ENCODE measurements at places on chromosomes 5 and 9.

GRCh38 chr5:60505373-60506171, 194.4 kb downstream of the DEPDC1B start:
- DNase-seq = no peak

DNA sequence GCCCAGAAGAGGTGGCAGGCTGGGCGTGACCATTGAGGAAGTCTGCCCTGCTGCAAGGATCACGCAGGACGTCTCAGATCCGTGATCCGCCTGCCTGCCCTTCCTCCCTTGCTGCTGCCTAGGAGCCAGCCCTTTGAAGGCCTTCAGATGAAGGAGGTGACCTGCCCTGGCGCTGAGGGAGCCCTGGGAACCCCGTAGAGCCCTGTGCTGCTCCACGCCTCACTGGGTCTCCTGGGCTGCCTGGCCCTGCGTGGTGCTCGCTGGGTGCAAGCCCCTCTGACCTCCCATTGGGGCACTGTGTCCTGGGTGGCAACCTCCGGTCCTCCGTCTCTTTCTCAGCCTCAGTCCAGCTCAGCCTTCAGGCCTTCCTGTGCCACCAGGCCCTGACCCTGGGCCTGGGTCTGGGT, 295.3 kb upstream of the IRX4 start:
- no peak for DNase-seq

DNA sequence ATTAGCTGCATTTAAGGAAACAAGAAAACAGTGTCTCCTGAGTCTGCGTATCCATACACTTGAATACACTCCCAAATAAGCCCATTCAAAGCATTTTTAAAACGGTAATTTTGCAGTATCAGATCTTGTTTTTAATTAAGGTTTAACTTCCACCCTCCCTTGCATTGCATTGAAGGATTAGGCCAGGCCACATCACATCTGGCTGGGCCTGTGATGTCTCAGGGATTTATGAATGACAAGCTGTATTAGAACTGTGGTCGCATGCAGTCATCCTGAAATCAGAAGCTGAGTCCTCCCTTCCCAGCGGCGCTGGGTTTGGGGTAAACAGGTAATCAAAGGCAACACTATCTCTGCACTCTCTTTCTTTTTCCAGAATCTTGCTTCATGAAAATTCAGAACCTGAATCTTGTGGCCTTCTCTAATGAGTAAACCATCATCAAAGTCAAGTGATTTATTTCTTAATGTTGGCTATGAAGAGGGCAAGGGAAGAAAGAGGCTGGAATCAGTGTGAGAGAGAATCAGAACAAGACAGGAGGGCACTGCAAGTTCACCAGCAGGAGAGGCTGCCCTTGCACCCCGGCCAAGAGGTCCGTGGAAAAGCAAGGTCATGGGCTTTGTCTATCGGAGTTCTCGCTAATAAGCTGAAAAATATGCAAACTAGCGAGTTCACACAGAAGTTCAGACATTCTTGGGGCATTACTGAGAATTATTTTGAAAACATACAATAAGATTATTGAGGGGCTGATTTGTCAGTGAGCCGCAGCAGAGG, 80.0 kb upstream of the ZSWIM6 start:
- DNase-seq = no peak

DNA sequence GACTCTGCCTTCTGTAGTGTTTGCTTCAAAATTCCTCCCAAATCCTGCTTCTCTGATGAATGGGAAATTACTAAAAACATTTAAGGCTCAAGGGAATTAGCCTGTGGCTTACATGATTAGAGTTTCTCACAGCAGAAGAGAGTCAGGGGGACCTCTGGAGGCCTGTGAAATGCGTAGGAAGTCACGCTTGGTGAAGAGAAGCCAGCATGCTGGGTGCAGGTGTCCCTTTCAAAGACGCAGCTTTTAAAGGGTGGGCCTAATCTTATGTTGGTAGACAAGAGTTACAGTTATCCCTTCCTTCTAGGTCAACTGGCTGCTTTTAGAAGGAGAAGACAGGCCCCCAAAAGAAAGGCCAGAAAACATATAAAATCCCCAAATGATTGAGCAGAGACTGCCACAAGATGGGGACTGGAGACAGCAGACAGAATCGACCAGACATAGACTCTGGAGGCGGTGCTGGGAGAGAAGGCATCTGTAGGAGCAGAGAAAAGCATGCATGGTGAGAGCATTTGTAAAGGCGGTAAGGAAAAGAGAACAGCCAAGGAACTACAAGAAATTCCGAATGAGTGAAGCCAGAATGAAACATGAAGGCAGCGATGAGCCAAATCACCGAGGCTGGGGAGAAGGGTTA, 42.3 kb downstream of the B4GALT1 start:
- DNase-seq = no peak

DNA sequence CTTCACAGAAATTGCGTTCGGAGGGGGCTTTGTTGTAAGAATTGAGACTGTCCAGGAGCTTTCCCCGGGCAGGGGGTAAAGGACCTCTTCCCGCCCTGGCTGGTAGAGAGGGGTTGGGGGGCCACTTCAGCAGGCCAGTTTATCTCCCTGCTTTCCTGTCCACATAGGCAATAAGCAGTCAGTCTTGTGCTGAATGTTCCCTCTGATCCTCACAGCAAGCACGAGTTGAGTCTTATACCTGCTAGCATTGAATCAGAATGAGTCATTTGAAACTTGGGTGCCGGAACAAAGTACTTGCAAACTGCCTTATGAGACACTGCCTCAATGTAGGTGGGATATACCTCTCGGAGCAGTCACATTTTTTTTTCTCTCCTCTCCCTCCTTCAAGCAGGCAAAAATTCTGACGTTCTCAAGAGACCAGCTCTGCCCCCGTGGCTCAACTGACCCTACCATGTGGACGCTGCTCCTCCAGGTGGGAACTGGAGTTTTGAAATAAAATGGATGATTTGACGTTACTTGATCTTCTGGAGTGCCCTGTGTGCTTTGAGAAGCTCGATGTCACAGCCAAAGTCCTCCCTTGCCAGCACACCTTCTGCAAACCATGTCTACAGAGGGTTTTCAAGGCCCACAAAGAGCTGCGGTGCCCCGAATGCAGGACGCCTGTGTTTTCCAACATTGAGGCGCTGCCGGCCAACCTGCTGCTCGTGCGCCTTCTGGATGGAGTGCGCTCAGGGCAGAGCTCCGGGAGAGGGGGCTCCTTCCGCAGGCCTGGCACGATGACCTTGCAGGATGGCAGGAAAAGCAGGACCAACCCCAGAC, 1.3 kb downstream of the SH3RF2 start:
- no peak for DNase-seq

GRCh38 chr5:50767588-50767987, 101.2 kb downstream of the PARP8 start:
- DNase-seq = no peak

DNA sequence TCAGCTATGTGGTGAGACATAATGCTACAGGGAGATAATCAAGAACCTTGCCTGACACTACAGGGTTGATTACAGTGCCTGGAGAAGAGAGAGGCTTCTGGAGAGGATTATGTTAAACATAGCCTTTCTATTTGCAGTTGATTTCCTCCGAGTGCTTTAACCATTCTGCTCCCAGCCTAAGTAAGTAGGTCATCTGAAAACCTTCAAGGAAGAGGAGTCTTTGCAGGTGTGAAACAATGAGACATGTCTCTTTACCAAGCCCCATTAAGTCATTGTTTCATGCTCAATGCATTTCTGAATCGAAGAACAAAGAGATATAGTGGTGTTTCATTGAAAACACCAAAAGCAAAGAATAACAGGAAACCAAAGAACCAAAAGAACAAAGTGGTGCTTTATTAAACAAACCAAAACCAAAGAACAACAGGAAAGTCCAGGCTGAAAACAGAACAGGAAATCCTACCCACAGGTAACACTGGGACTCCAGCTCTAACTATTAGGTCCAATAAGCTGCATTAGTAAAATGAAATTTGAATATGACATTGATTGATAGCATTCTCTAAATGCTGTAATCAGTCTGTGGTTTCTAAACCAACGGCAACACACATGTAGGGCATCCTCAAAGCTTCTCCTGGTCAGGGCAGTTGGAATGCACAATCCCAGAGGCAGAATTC, 113.3 kb upstream of the SPATA31D4 start:
- DNase-seq = no peak

DNA sequence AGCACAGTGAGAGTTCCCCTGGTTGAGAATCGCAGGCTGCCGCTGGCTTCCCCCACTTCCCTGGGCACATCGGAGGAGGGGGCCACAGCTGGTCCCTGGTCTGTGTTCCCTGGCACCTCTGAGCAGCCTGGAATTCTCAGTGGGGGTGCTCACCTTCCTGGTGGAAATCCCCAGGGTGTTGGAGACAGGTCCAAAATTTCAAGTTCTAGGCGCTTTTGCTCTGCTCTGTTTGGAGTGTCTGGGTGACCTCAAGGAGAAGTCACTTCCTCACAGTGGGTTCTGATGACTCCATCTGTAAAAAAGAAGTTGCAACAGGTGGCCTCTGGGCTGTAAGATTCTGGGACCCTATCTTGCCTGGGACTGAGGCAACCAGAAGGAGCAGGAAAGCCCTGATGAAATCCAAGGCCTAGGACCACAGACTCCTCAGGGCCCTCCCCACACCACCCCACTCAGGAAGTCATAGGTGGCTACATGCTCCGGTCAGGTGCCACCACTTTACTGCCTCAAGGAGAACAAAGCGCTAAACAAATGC, at the start of gene TRAF1:
TSS of gene TRAF1 (minus strand) at position 400 of the 532 bp plus-strand sequence. CDS start 721 bp downstream, outside the sequence.
- DNase-seq = no peak

GRCh38 chr5:153883854-153884611, 154.7 kb downstream of the FAM114A2 start:
- no peak for DNase-seq

DNA sequence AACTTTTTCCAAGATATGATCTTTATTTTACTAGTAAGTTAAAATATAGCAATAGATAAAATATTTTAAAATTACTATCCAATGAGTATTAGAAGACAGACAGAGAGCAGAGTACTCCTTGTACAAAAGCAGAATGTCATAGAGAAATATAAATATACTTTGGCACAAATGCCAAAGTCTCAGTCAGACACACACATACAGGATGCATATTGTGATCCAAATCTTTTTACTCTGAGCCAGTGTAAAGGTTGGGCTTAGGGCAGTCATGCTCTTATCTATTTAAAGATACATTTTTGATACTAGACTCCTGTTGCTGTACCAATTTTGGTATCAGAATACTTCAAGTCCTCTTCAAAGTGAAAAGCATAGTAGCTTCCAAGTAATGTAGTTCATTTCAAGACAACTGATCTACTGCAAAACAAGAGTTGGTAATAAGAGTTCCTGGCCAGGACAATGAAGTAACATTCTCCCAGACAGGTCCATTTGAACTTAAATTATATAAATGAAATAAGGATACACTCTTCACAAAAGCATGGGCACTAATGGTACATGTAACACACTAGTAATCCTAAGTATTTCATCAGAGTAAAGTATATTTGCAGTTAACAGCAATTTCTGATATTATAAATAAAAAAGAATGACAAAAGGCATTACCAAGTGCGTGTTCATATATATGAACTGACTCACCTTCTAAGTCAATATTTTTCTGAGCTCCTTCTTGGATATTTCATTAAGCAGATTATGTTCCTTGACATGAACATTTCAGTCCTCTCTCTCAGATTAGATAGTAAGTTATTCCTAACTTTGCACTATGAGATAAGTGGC, 10.5 kb downstream of the PFDN1 start:
- no peak for DNase-seq

GRCh38 chr5:84260140-84260539, 124.5 kb downstream of the EDIL3 start:
- DNase-seq = no peak

DNA sequence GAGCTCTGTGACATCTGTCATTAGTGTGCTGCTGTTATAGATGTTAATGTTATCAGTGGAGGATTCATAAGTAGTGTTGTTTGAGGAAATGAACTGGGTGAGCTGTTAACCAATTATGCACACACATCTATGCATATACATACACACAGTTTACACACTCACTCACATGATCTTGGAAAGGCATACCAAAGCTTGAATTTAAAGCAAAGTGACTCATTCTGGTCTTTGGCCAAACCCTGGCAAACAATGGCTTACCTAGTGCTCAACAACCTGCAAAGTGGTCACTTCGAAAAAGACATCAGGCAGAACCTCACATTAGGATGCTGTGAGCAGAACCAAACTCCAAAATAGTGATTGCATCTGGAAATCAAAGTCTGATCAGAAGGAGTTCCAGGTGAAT, 1037.3 kb upstream of the CDH6 start:
- DNase-seq = no peak

DNA sequence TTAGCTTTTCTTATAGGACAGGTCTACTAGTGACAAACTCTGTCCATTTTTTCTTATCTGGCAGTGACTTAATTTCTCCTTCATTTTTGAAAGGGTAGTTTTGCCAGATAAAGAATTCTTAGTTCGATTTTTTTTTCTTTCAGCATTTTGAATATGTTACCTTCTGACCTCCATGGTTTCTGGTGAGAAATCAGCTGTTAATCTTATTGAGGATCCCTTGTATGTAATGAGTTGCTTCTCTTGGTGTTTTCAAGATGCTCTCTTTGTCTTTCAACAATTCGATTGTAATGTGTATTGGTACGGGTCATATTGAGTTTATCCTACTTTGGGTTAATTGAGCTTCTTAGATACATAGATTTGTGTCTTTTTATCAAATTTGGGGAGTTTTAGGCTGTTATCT, 12.5 kb downstream of the PAIP2 start:
- DNase-seq = no peak

DNA sequence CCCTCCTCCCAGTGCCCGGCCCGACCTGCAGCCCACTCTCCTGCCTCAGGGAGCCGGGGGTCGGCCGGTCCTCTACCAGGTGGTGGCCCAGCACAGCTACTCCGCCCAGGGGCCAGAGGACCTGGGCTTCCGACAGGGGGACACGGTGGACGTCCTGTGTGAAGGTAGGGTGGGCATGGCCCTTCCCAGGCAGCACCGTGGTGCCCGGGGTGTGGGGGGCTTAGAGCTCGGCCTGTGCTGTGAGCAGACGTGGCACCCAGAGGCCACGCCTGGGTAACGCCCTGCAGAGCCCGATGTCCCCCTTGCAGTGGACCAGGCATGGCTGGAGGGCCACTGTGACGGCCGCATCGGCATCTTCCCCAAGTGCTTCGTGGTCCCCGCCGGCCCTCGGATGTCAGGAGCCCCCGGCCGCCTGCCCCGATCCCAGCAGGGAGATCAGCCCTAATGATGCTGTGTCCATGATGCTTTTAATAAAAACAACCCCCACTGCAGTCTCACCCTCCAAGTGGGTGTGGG, 7.2 kb downstream of the ENTPD8 start:
- no peak for DNase-seq

- DNase-seq = no peak
Observed at GRCh38 chr9:21615018-21615417, 132.9 kb upstream of the IFNE start.

- no peak for DNase-seq
Observed at GRCh38 chr5:133754575-133755169, 142.3 kb upstream of the FSTL4 start.
